ENCODE measurements at places on chromosomes 2 and 18.

DNA sequence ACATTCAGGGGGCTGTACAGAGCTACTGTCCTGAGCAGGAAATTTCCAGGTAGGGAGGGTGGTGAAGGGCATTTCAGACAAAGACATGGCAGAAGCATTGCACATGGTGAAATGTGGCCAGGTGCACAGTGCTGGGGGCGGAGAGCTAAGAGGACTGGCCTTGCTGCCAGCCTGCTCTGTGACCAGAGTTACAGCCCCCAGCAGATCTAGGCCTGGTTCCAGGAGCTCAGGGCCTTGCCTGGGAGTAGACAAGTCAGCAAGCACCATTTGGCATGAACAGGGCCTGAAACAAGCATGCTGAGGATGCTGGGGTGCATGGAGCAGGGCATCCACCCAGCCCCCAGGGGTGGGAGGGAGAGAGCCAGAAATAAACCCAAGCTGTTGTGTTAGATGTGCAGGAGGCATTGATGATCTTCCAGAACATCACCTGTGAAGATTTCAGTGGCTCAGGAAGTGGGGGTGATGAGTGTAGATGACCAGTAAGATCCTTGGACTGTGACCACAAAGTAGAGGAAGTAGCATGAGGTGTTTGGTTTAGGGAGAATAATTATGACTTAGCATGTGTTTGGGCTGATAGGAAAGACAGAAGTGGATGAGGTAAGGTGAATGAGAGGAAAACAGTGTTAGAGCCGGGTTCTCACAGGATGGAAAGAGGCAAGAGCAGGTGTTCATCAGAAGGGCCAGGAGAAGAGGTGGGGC lies 61.1 kb downstream of the COA5 start:
- no peak for DNase-seq

GRCh38 chr18:31439807-31440325 lies 7.7 kb upstream of the DSG3 start:
- DNase-seq, result no peak

DNA sequence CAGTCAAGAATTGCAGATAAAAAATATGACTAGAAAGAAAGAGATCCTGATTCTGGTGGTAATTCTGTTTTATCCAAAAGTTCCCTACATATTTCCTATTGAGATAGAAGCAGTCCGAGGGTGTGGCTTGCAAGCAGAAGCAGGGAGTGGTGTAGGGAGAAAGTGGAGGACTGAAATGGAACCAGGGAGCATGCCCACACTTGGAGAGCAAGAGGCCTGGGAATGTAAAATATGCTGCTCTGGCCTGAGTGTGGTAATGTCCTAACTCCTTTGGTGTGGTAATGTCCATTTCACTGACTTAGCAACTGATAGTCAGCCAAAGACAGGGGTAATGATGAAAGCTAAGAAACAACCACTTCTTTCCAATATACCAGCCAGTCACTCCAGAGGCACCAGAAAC lies 30.1 kb upstream of the FMNL2 start:
- DNase-seq, result no peak

DNA sequence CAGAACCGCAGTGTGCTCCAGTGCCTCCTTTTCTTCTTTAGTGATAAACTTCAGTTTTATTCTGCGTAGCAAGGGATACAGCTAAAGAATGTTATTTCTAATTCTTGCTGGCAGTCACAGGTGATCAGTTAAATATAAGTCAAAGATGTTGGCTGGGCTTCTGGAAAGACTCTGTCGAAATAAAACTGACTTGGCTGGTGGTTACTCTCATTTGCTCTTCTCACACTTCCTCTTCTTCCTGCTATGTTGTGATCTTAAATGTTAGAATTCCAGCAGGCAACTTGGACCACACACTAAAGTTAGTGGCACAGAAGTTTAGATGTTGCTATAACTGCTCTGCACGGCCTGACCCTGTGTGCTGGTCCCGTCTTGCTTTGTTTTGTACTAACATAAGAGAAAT lies 278.6 kb downstream of the CDH19 start:
- no peak for DNase-seq

DNA sequence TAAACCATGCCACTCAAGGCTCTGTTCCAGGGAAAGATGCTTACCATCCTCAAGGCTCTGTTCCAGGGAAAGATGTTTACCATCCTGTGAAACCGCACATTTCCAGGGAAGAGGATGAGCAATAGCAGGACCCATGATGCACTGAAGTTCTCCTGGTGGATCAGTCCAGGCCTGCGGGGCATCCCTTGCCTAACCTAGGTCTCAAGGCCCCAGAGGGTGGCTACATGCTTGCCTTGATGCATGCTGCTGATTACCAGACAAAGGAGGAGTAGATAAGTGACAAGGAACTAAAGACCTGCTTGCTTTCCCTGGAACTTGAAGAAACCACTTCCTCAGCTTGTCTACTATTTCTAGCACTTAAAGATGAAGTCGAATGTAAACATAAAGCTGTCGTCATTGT lies 111.0 kb upstream of the LINC00305 start:
- DNase-seq, result no peak

DNA sequence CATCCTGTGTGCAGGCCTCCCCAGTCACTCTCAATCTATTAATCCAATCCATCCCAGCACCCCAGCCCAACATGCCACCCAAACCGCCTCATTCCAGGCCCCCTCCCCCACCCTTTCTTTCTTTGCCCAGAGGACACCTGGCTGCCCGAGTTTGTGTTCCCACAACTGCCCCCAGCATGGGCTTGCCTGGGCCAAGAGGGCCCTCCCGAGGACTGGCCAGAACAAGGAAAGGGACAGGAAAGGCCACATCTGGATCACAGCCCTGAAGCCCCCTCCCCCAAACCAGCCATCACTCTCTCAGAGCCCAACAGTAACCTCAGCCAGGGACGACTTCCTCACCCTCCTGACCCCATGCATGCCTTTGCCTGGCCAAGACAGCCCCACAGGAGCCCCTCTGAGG lies 1.2 kb downstream of the TNS1 start:
- DNase-seq, result no peak

- no peak for DNase-seq
These were observed 36.2 kb downstream of the TLK1 start for GRCh38 chr2:171124541-171124940.

GRCh38 chr2:121128741-121129659 lies 156.0 kb downstream of the TFCP2L1 start:
- DNase-seq, result peak; percentile 51

DNA sequence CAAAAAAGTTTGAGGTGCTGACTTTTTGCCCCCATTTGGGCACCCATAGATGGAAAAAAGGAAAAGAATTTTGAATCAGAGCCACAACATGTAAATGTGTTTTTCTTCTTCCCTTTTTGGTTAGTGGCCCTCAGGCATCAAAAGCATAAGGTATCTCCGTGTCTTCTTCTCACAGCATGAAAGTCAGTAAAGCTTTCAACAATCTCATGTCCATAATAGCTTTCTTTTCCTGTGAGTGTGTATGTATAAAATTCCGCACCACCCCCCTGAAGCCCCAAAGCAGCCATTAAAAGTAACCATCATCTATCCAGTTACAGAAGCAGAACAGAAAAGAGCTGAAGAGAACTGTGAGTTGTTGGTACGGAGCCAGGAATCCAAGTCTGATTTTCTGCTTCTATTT lies 1539.7 kb upstream of the ACVR2A start:
- no peak for DNase-seq

GRCh38 chr2:181570833-181571661 lies 85.9 kb downstream of the CERKL start:
- no peak for DNase-seq

DNA sequence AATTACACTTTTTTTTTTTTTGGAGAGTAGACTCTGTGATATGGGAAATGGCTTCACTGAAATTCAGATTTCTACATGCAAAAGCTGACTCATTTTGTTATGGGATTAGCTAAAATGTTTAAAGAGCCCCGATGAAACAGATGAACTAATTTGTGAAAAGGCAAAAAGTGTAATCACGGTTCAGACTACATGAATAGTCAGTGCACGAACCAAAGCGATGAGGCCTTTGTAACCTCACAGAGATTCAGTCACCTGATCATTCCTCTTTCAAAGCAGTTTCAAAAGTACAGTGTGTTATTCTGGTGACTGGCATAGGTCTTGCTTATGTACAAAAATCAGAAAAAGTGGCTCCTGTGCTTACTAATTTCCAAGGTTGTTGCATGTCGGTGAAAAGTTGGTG lies 44.6 kb downstream of the TGIF1 start:
- DNase-seq, result no peak

DNA sequence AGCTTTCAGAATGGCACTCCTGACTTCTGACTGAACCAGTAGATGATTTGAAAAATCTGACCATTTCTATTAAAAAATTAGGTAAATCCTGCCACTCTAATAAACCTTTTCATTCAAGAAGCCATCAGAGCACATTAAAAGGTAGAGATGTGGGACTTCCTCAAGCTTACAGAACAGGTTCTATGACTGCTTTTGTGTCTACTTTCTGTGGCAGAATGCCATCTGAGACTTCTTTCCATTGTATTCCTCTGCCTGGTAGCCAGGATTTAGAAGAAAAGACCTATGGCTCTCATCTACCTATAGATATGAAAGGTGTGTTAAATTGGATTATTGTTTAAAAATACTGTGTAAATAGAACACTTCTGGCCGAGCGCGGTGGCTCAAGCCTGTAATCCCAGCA lies 99.9 kb upstream of the NABP1 start:
- DNase-seq, result peak; percentile 17

GRCh38 chr2:3442185-3442584 lies 62.7 kb downstream of the TRAPPC12 start:
- DNase-seq, result no peak

- DNase-seq, result no peak
These were observed 141.4 kb upstream of the DOK6 start for GRCh38 chr18:69259282-69259681.

GRCh38 chr2:44178950-44179349 lies 10.3 kb downstream of the PPM1B start:
- DNase-seq, result no peak

DNA sequence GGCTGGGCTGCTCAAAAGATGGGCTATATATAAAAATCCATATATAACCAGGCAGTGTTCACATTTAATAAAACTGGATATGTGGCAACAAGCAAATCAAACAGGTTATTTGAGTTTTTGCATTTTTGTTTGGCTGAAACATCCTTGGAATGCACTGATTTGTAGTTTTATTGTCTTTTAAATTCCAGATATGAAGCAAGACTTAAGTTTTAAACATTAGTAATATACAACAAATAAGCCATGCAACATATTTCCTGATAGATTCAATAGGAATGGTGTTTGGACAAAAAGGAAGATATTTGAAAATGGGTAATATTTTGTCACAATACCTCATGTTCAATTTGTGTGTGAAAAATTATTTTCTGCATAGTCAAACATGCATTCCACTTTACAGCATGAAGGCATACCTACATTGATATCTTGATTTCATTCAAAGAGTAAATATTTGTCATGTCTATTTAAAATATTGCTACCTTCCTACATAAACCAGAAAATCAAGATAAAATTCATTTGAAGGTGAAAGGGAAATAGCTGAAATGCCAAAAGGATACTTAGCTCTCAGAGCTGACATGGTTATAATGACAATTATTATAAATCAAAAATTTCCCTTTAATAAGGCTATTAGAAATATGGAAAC lies 132.3 kb upstream of the NETO1 start:
- no peak for DNase-seq

GRCh38 chr2:85628658-85629057 lies 12.7 kb downstream of the USP39 start:
- no peak for DNase-seq

- no peak for DNase-seq
These were observed 11.3 kb downstream of the RAD51AP2 start for GRCh38 chr2:17506736-17507616.

- DNase-seq, result no peak
These were observed 44.8 kb downstream of the ARL4C start for GRCh38 chr2:234451852-234452625.

GRCh38 chr18:10405816-10406663 lies 48.4 kb upstream of the APCDD1 start:
- DNase-seq, result no peak

- DNase-seq, result no peak
These were observed 87.1 kb upstream of the DNAJC10 start for GRCh38 chr2:182628916-182629315.

DNA sequence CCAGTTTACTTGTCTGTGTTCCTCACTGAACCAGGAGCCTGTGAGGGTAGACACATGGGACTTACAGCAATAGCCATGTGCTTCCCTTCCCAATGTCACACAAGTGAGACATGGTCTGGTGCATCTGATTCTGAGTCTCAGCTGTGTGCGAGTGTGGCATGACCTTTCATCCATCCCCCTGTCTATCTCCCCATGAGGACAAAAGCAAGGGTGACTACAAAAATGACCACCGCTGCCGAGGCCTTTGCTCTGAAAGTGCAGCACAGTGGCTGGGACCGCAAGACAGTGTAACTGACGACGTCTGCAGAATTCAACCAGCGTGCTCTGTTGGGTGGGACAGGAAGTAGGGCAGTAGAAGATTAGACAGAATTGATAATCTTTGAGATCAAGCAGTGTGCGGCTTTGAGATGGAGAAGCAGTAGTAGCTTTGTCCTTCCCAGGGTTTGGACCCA lies 50.5 kb downstream of the RAB31 start:
- DNase-seq, result no peak

GRCh38 chr2:236204953-236205352 lies 36.8 kb upstream of the GBX2 start:
- no peak for DNase-seq
